ENCODE measurements at places on chromosomes 2 and 18. TPM values are rescaled to one million over a fixed set of nuclear protein-coding genes. Genes with fewer than 3 reads are reported as not detected.

- DNase-seq = no peak
- no peak overlapping the region for H3K4me3 ChIP-seq
- no peak overlapping the region for H3K27ac ChIP-seq
- H3K36me3 ChIP-seq = no peaks in the 10 kb centered on the region
- H3K27me3 ChIP-seq = no peaks in the 10 kb centered on the region
- H3K4me1 ChIP-seq = no peaks in the 10 kb centered on the region
Observed at GRCh38 chr18:5106730-5107129, 90.3 kb downstream of the AKAIN1 start.

Gene APLF
- total RNA-seq = 7.9 TPM

Gene CCDC74A
- 5.3 TPM for total RNA-seq

DNA sequence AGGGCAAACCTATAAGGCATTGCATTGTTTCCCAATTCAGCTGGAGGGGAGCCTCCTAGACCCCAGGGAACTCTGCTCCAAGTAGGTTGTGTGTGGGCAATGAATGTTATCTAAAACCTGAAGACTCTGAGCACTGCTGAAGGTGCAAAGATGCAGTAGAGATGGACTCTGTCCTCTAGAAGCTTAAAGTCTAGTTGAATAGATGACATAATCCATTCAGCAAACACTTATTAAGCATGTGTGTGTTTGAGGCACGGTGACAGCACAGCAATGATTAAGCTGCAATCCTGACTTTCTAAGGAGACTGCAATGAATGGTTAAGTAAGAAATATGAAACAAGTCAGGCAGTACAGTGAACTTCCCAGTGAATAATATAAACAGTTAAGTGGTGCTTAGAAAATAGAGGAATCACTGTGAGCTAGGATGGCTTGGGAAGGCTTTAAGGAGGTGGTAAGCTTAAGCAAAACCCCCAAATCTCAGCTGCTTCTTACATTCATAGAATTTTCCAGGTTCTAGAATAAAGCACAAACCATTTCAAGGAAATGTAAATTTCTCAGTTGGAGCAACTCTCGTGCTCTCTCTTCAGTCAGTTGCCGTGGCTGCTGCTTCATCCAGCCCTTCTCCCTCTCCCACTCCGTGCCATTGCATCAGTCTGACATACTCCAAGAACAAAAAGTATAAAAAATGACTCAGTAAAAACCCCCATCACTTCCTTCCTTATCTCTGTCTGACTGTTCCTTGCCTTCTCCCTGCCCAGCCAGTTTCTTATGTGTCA lies 19.1 kb downstream of the MXD1 start:
- no peak overlapping the region for H3K4me3 ChIP-seq
- H3K27ac ChIP-seq = peak overlapping the region; percentile 20
- H3K36me3 ChIP-seq = peaks cover 10% of the 10 kb centered on the region
- no peaks in the 10 kb centered on the region for H3K27me3 ChIP-seq
- DNase-seq = peak; percentile 65

- no peak overlapping the region for H3K4me3 ChIP-seq
- H3K4me1 ChIP-seq = no peaks in the 10 kb centered on the region
- no peaks in the 10 kb centered on the region for H3K27me3 ChIP-seq
- peak overlapping the region; percentile 42 for H3K27ac ChIP-seq
- no peaks in the 10 kb centered on the region for H3K36me3 ChIP-seq
- DNase-seq = peak; percentile 60
Observed at GRCh38 chr2:72137498-72138010, 10.1 kb downstream of the CYP26B1 start.

Gene SP100
- 171 TPM for total RNA-seq

Gene SNED1
- total RNA-seq = 108 TPM

DNA sequence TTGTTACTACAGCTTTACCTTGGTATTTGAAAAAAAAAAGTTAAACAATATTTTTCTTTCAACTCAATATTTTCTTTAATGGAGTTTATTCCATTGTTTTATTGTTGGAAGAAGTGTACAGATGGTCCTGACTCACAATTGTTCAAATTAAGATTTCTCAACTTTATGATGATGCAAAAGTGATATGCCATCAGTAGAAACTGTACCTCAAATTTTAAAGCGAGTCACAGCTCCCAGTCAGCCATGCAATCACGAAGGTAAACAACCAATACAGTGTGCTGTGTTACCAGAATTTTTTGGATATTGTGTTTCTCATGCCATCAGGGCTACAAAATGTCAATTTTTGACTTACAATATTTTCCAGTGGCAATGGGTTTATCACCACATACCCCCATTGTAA lies 54.0 kb upstream of the COL5A2 start:
- no peak overlapping the region for H3K27ac ChIP-seq
- H3K4me1 ChIP-seq = no peaks in the 10 kb centered on the region
- DNase-seq = no peak

DNA sequence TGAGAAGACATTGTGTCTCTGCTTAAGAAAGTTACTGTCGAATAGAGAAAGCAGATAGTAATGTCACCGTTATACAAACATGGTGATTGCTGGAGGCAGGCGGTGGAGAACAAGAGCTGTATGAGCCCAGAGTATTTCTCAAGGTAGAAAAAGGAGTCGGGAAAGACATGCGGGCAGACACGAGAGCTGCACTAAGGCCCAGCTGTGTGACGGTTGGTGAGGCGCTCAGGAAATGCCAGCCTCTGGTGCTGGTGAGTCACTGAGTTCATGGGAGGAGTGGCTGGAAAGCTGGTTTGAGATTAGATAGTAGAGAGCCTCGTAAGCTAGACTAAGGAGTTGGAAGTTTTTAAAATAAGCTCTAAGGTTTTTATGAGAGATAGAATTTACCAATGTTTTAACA lies 390.9 kb upstream of the TRIB2 start:
- H3K4me3 ChIP-seq = no peak overlapping the region
- H3K27ac ChIP-seq = peak overlapping the region; percentile 47
- H3K36me3 ChIP-seq = no peaks in the 10 kb centered on the region
- H3K27me3 ChIP-seq = no peaks in the 10 kb centered on the region
- peak; percentile 82 for DNase-seq

DNA sequence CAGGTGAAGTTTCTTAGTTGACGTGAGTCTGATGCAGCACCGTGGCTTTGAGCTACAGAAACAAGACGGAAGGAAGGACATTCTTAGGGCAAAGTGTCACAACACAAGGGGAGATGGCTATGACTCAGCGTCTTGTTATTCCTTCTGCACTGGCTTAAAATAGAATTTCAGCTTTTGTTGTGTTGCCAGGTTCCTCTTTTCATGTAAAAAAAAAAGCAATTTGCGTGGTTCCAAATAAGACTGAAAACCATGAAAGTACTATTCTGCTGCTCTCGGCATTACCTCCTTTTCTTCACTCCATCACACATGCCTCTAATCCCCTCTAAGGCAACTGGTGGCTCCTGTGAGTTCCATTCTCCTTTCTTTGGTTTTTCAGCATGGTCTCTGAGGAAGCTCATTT lies 150.1 kb downstream of the ANTXR1 start:
- no peak overlapping the region for H3K4me3 ChIP-seq
- H3K36me3 ChIP-seq = no peaks in the 10 kb centered on the region
- H3K4me1 ChIP-seq = peaks cover 22% of the 10 kb centered on the region
- H3K27ac ChIP-seq = peak overlapping the region; percentile 99
- no peaks in the 10 kb centered on the region for H3K27me3 ChIP-seq
- DNase-seq = peak; percentile 57

- H3K4me3 ChIP-seq = no peak overlapping the region
- no peaks in the 10 kb centered on the region for H3K27me3 ChIP-seq
Observed at GRCh38 chr18:7273301-7273921, 42.5 kb downstream of the LRRC30 start.

GRCh38 chr2:186422226-186422625 lies 63.8 kb upstream of the ZC3H15 start:
- H3K36me3 ChIP-seq = peaks cover 2% of the 10 kb centered on the region
- H3K27me3 ChIP-seq = no peaks in the 10 kb centered on the region
- peaks cover 2% of the 10 kb centered on the region for H3K4me1 ChIP-seq
- no peak overlapping the region for H3K4me3 ChIP-seq

GRCh38 chr18:47953471-47953931 lies 23.0 kb upstream of the SMAD2 start:
- H3K27ac ChIP-seq = no peak overlapping the region
- H3K27me3 ChIP-seq = no peaks in the 10 kb centered on the region
- H3K4me1 ChIP-seq = no peaks in the 10 kb centered on the region
- peak; percentile 78 for DNase-seq
- no peaks in the 10 kb centered on the region for H3K36me3 ChIP-seq
- no peak overlapping the region for H3K4me3 ChIP-seq

Gene FKBP7
- 28.0 TPM for total RNA-seq

DNA sequence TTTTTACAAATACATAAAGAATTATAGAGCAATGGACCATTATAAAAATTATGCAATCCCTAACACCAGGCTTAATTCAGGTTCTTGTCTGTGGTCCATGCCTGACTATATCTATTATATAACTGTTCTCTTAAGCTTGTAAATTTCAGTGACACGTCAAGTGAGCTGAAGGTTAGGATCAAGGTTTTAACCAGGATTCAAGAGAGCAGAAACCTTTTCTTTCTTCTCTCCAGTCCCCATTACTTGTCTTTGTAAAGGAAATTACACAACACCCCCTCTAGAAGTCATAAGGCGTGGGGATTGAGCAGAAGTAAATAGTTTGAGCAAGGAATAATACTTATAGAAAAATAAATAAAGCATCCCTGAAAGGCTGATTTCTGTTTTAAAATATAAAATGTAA lies 122.0 kb downstream of the ZNF521 start:
- no peak overlapping the region for H3K27ac ChIP-seq
- no peak for DNase-seq
- H3K4me3 ChIP-seq = no peak overlapping the region
- no peaks in the 10 kb centered on the region for H3K27me3 ChIP-seq
- H3K36me3 ChIP-seq = no peaks in the 10 kb centered on the region
- H3K4me1 ChIP-seq = peaks cover 3% of the 10 kb centered on the region

DNA sequence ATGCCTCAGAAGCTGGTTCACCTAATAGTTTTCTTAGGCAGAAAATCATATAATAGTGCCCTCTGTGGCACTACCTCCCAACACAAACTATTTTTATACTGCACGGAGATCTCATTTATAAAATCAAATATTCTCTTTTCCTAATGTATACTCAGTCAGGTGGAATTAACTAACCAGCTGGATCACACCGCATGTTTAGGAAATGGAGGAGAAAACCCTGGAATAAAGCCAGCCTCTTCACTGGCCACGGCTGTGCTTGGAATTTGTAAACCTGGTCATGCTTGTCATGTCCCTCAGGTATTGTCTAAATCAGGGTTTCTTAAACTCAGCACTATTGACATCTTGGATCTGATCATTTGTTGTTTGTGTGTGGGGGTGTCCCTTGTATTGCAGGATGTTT lies 85.6 kb downstream of the DOCK10 start:
- no peak overlapping the region for H3K27ac ChIP-seq
- no peaks in the 10 kb centered on the region for H3K36me3 ChIP-seq
- no peaks in the 10 kb centered on the region for H3K27me3 ChIP-seq
- H3K4me3 ChIP-seq = no peak overlapping the region

DNA sequence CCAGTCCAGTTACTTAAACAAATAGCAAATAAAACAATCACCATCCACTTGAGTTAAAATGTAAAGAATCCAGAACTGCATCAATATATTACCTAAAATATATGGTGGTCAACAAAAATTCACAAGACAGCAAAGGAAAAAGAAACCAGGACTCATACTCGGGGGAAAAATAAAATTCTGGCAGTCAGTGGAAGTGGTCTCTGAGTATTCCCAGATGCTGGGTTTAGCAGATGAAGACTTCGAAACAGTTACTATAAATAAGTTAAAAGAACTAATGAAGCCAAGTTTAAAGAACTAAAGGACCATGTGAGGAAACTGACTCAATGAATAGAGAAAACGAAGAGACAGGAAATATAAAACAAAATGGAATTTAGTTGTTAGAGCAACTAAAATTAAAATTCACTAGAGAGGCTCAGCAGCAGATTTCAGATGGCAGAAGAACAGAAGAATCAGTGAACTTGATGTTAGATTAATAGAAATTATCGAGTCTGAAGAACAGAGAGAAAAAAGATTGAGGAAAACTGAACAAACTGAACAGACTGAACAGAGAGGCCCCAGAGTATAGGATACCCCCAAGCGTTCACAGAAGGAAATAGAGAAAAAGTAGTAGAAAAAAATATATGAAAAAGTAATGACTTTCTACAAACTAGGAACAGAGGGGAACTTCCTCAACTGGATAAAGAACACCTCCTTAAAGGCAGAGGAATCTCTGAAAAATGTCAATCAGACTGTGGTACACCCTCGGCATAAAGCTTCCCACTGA lies 27.9 kb downstream of the MGAT4A start:
- no peak overlapping the region for H3K27ac ChIP-seq
- H3K27me3 ChIP-seq = no peaks in the 10 kb centered on the region
- no peak overlapping the region for H3K4me3 ChIP-seq
- no peak for DNase-seq
- no peaks in the 10 kb centered on the region for H3K36me3 ChIP-seq
- H3K4me1 ChIP-seq = peaks cover 9% of the 10 kb centered on the region

DNA sequence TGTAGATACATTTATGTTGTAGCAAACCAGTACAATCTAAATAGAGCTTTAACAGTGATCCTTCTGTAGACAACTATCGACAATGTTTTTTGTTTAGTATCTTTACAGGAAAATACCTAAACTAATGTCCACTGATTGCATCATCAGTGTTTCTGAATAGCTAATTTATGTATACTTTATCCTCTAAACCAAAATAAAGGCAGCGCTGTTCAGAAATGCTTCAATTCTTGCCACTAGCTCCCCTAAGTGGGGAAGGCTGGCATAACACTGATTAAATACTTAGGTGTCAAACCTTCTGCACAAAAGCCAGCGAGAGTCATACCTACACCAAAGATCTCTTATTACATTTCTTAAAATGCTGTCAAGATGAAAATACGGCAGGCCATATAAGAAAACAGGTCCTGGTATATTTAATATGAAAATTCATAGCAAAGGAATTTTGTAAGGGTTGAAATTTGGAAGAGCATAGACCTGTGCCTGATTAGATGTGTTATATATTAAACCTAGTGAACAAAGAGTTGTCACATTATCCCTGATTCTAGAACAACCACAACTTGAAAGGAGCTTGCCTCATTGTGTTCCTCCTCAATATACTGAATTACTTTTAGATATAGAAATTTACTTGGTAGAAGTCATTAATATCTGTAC lies 1693.4 kb upstream of the SLC39A10 start:
- no peak overlapping the region for H3K27ac ChIP-seq
- no peak for DNase-seq
- H3K27me3 ChIP-seq = no peaks in the 10 kb centered on the region
- H3K36me3 ChIP-seq = no peaks in the 10 kb centered on the region

GRCh38 chr2:217120429-217120828 lies 260.6 kb upstream of the TNP1 start:
- no peaks in the 10 kb centered on the region for H3K27me3 ChIP-seq
- no peak overlapping the region for H3K27ac ChIP-seq
- DNase-seq = no peak
- no peak overlapping the region for H3K4me3 ChIP-seq
- H3K4me1 ChIP-seq = no peaks in the 10 kb centered on the region

Gene VPS54
- total RNA-seq = 22.0 TPM

DNA sequence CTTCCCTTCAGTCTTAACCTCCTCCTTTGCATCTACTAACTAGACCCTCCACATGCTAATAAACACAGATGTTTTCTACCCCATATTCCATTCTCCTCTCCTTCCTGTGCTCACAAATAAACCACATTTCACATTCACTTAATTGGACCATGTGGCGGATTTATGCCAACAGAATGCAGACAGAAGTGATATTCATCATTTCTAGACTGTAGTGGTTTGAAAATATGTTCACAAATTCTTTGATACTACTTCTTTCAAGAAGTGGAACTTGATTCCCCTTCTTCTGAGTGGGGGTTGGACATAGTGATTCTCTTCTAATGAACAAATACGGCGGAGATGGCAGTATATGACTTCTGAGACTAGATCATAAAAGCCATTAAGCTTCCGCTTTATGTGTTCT lies 73.5 kb upstream of the SPTBN1 start:
- no peak overlapping the region for H3K4me3 ChIP-seq
- H3K27ac ChIP-seq = no peak overlapping the region
- H3K4me1 ChIP-seq = no peaks in the 10 kb centered on the region
